ENCODE measurements at places on chromosomes 3 and 15.
A peak's percentile ranks its signal among the peaks of the same experiment; 100 is the strongest.

- no peak for DNase-seq
These were observed 137.3 kb upstream of the TSPAN3 start for GRCh38 chr15:77208241-77208640.

GRCh38 chr15:62844564-62845240 lies 197.8 kb upstream of the TPM1 start:
- no peak for DNase-seq

DNA sequence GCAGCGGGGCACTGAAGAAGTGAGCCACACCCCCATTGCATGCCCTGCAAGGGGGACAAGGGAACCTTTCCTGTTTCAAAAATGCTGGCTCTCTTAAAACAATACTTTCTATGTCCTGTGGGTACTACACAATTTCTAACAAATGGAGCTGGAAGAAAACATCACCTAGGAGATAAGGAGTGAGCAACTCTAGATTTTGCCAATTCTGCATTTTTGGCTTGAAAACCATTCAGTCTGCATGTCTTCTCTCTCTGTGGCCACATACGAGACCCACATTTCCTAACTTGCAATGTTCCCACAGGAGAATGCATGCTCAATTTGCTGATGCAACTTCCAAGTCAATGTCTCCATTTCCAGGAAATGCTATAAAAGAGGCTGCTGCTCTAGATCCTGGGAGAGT lies 662.0 kb downstream of the SQOR start:
- no peak for DNase-seq

DNA sequence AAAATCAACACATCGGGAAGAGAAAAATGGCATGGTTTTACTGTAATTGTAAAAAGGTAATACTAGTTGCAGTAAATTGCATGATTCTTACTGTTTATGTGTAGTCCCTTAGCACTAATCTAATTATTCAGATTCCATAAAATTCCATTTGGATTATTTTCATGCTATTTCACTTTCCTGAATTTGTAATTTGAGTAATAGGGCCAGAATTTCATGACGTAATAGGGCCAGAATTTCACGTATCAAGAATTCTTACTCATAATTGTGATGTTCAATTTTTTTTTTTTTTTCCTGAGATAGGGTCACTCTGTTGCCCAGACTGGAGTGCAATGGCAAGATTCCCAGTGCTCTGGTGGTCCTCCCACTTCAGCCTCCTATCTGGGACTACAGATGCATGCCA lies 2.9 kb upstream of the U2SURP start:
- DNase-seq = no peak

DNA sequence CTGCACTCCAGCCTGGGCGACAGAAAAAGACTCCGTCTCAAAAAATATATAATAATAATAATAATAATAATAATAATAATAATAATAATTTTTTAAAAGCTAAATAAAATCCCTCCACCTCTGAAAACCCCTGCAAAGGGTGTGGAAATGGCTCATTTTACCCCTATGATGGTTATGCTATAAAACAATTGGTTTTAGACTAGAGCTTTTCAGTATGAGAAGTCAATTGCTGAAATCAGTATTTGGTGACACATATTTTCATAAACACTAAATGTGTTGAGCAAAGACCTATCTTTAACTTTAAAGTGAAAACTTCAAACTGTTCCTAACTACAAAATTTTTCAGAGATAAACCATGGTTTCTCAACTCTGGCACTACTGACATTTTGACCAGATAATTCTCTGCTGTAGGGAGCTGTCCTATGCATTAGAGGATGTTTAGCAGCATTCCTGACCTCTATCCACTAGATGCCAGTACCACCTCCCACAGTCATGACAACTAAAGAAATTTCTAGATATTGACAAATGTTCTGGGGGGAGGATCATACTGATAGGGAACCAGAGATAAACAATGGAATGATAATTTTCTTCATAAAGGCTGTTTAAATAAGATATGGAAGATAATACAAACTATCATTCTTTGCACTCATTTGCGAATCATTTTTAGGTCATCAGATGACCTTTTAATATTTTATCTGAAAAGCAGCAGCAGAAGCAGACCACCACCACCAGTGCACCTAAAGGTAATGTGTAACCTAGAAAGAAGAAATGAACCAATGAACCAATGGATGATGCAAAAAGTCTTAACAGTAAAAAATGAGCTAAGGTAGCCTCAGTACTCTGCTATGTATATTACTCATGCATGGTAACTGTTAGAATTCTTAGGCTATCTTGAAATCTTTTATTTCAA lies 13.8 kb downstream of the PTPN9 start:
- no peak for DNase-seq

DNA sequence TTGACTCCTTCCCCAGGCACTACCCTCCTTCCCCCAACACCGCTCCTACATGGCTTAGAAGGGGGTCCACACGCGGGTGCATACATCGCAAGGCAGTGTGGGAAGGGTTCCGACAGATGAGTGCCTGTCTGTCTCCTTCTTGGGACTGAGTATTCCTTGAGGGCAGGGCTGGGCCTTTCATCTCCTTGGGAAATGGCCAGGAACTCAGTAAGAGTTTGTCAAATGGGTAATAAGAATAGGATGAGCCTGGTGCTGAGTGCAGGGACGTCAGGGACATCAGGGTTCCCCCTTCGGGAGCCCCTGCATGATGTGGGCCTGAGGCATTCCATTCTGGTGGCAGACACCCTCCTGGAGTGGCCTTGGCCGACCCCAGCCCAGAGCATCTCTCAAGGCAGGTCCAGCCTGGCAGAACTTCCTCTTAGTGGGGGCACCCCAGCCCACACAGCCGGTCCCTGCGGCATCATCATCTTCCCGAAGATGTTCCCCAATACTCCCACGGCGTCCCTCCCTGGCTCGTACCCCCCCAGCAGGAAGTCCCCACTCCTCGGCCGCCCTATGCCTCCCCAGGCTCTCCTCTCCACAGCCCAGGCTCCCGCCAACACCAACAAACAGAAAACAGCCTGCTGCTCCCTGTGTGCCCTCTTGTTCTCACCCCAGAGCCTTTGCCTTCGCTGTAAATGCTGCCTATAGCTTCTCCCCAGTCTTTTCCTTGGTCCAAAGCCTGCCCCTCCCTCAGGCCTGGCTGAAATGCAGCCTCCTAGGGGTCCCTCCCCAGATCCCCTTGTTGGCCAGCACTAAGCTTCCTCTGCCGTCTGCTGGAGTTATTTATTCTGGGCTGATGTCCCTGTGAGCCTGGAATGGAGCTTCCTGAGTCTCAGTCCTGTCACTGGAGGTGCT lies 67.5 kb upstream of the LCTL start:
- DNase-seq = peak; percentile 39

- DNase-seq = no peak
These were observed 41.8 kb downstream of the ZNF710 start for GRCh38 chr15:90042766-90043529.

GRCh38 chr15:43911235-43911781 lies 84.5 kb downstream of the WDR76 start:
- DNase-seq = no peak

- no peak for DNase-seq
These were observed 105.5 kb upstream of the IL12A start for GRCh38 chr3:159882790-159883779.

GRCh38 chr3:83065851-83066460 lies 1304.5 kb upstream of the GBE1 start:
- no peak for DNase-seq

GRCh38 chr3:145739926-145740325 lies 421.1 kb downstream of the PLOD2 start:
- DNase-seq = no peak

GRCh38 chr15:52808441-52808840 lies 18.3 kb upstream of the ONECUT1 start:
- no peak for DNase-seq

- DNase-seq = no peak
These were observed 633.9 kb upstream of the TGFBR2 start for GRCh38 chr3:29972320-29972993.

DNA sequence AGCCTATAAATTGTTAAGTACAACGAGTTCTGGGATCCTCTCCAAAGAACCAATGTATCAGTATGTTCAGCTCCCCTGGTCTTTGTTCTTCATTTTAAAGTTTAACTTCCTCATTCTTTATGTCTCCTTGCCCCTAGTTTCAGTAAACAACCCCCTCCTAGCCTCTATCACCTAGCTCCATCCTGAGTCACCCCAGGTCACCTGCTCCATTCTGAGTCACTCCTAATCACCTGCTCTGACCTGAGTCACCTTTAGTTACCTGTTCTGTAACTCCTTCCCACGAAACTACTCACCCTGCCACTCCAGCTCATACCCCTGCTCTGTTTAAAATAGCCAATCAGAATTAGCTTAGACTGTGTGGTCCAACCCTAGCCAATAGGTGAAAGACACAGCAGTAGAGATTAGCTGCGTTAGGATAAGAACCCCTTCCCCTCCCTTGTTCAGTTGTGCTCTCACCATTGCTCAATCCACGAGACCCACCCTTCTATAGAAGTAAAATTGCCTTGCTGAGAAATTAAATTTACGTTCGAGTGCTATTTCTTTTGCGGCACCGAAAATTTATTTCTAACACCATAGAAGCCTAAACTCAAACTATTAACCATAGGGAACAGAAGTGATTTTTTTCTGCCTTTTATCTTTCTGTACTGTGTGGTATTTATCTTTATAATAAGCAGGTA lies 245.0 kb upstream of the ADAMTS9 start:
- no peak for DNase-seq

GRCh38 chr3:13544293-13544831 lies 4.6 kb upstream of the FBLN2 start:
- DNase-seq = no peak

- DNase-seq = no peak
These were observed 39.8 kb downstream of the TSC22D2 start for GRCh38 chr3:150447631-150448465.

- DNase-seq = no peak
These were observed 58.6 kb downstream of the TMEM212 start for GRCh38 chr3:171901615-171902312.

DNA sequence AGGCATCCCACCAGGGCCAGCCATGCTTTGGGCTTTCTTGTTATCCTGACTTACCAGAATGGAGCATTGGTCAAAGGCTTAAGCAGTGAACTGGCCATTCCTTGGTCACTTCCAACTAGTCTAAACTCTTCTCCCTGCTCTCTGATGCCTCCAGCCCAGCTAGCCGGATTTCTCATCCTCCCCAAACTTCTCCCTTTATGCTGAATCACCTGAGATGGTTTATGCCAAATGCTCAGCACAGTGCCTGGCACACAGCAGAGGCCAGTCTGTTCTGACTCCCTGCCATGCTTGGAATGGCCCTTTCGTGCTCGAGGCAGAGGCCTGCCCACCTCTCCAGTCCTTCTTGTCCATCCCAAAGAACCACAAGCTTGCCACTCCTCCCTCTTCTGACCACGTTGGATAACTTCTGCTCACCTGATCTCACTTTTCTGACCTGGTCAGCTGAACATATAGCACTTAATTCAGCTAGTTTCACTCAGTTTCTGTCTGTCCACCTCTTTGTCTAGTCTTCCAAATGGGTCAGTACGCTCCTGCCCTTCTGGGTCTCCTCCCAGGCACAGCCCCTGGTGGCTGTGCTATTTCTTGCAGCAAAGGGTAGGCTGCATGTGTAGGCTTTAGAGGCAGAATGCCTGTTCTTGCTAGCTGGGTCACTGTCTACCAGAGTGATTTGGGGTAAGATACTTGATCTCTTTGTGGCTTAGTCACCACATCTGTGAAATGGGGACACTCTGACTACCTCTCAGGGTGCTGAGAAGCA lies 2.2 kb upstream of the RBP1 start:
- DNase-seq = no peak

DNA sequence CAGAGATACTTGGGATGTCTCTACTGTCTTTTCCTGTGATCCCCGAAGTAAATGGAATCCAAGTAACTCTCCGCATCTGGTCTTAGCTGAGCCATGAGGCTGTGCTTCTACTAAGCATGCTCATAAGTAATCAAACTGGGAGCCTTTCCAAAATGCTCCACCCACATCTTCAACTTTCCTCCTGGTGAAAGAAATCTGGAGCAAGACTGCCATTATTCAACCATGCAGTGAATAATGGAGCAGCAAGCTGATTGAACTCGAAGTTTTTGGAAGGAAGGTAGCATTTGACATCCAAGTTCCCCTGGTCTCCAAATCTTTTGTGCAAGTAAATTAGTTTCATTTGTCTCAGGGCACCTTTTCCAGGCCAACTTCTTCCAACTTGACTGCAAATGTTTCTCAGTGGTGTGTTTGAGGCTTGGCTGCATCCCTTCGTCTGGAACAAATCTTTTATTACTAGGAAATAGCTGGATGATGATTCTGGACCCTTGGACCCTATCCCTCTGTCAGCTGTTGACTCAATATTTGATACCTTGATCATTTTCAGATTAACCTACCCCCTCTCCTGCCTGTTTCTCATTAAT lies 19.4 kb downstream of the GXYLT2 start:
- no peak for DNase-seq

- no peak for DNase-seq
These were observed 436.0 kb upstream of the TPM1 start for GRCh38 chr15:62606376-62607113.

DNA sequence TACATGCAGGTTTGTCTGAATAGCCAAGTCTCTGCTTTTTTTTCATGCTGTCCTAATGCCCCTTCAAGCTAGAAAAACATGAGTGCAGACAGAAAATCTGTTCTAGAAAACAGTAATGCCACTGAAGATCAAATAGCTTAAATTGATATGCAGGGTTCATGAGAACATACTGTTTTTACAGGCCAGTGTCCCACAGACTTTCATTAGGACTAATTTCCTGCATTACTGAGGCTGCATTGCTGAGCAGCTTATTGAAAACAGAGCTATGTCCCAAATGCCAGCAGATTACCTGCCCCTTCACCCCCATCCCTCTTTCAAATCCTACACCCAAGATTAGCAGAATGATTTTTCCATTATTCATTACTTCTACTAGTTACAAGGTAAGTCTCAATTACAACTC lies 665 bp downstream of the TM4SF18 start:
- DNase-seq = no peak

- no peak for DNase-seq
These were observed 16.2 kb downstream of the MB21D2 start for GRCh38 chr3:192901435-192901834.

DNA sequence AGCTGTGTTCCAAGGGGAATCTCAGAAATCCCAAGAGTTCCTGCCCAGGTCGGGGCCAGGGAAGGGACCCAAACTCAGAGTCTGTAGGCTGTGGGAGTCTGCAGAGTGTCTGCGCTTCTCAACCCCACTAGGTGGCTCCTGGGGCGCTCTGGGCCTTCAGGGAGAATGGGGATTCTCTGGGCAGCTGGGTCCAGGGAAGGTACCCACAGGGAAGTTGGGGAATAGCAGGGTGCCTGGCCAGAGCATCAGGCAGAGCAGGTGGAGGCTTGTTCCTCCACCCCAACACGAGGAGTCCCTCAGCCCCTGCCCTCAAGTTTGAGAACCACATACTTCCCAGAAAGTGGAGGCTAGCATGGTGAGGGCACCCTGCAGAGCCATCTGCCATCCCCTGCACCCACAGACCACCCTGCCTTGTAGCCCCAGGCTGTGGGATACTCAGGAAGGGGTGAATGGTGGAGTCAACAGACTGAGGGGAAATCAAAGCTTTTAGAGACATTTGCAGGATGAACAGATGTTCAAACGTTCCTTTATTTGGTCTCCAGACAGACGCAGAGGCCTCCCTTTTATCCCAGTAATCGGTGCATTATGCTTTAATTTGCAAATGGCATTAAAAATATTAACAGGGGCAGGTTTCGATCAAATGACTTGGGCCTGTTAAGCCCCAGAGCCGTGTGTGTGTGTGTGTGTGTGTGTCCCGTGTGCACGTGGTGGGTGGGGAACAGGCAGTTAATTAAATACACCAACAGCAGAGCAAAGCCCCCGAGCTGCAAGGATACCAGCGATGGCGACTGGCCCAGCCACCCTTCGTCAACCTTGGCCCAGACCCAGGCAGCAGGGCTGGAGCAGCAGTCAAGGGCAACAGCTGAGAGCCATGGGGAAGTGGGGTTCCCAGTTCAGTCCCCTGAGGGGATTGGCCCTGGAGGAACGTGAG lies 57.7 kb downstream of the DNAJB8 start:
- no peak for DNase-seq

All from right lobe of liver (tissue), 6 donors.